Endodermal cell (in vitro differentiated cells): ENCODE measurements at places on chromosomes 5 and 9. TPM values are rescaled to one million over a fixed set of nuclear protein-coding genes. Genes with fewer than 3 reads are reported as not detected.

The ARHGEF37 gene
- total RNA-seq: 0.57 and 0.63 TPM in 2 replicates

The ARL15 gene
- total RNA-seq: 20.8 to 27.1 TPM (median 23.3 TPM) in 3 replicates

The PFN3 gene
- total RNA-seq: not detected in 2 replicates

The FUT7 gene
- total RNA-seq: not detected in 3 replicates

The DOCK8 gene
- total RNA-seq: 25.8 and 28.1 TPM in 2 replicates

The N4BP3 gene
- 8.2 to 12.7 TPM (median 12.2 TPM) in 3 replicates for total RNA-seq

The RGS7BP gene
- total RNA-seq: 2.2 to 3.3 TPM (median 2.3 TPM) in 3 replicates

The BARHL1 gene
- not detected in 3 replicates for total RNA-seq

The CAMK2A gene
- 0.28 to 0.63 TPM (median 0.49 TPM) in 3 replicates for total RNA-seq

The LRRTM2 gene
- not detected in 2 replicates for total RNA-seq

The UGT3A2 gene
- total RNA-seq: 13.5 and 15.5 TPM in 2 replicates

The BAAT gene
- 0.14 TPM in 1 of 2 replicates, not detected in the other for total RNA-seq

The SV2C gene
- not detected in 2 replicates for total RNA-seq
